Hematopoietic multipotent progenitor cell treated with erythropoietin and hydrocortisone succinate and interleukin-3 and kit ligand, for 6 days (in vitro differentiated cells): ENCODE measurements at places on chromosomes 3 and 15.

DNA sequence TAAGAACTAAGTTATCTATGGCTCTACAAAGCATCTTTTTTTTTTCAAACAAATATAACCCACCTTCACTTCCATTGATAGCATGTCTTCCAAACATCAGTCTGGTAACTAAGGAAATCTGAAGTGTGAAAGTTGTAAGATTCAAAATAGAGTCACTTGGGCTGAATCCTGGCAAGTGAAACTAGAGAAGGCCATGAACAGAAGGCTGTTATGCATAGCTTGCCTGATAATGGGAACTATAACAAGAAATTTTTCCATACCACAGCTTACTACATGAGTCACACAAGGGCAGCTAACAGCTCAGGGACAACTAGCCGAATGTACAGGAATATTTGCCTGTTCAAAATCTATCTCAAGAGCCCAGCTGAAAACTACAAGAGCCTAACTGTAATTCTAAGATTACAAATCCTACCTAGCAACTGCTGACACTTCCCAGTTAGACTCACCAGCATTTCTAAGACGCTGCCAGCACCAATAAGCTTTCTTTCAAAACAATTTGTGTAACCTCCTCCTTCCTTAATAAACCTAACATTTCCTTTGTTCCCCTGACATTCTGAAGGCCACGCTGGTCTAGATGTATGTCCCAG, 1066.5 kb downstream of the PLOD2 start:
- DNase-seq, result peak; percentile 13

GRCh38 chr3:39219702-39220101, 27.3 kb upstream of the XIRP1 start:
- DNase-seq, result no peak

DNA sequence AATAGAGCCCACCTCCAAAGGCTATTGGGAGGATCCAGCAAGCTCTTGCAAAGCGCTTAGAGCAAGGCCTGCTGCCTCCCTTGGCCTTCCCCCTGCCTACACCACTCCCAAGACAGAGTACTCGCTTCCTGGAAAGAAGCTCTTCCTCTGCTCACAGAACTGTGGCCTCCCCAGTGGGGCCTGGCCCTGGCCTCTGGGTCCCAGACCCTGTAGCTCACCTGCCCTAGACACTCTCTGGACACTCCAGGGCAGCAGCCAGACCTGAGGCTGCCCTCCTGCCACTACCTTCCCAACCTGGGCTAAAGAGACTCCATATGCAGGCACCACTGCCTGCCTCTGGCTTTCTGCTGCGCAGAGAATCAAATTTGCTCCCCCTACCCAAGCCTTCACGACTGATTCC, 49.9 kb downstream of the GRIP2 start:
- no peak for DNase-seq

DNA sequence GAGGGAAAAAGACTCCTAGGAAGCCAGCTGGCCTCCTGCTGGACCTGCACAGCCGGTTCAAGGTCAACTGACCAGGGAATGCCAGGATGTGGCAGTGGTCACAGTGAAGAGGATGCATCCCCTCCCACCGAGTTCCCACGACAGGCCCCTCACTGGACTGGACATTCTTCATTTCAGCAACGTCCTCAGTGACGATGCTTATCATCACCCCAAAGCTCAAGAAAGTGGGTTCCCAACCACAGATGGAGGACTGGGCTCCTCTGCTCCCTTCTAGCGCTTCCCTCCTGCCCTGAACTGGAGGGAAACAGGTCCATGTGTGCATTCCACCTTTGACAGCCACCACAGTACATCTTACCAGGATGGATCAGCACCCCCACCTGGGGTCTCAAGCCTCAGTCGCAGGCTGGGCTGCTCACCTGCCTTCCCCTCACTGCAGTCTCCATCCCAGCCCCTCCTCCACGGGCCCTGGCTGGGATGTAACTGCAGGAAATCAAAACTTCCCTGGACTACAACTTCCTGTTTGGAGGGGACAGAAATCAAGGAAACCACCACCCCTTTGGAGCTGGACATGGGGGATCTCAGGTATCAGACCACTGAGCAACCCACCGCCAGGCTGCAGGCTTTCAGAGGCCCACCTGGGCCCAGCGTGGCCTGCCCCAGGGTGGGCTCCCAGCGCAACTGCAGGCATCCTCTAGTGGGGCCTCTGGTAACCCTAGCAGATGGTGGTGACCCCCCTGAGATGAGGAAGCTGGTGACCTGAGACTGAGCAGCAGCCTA, 7.3 kb downstream of the CALML4 start:
- DNase-seq, result no peak

DNA sequence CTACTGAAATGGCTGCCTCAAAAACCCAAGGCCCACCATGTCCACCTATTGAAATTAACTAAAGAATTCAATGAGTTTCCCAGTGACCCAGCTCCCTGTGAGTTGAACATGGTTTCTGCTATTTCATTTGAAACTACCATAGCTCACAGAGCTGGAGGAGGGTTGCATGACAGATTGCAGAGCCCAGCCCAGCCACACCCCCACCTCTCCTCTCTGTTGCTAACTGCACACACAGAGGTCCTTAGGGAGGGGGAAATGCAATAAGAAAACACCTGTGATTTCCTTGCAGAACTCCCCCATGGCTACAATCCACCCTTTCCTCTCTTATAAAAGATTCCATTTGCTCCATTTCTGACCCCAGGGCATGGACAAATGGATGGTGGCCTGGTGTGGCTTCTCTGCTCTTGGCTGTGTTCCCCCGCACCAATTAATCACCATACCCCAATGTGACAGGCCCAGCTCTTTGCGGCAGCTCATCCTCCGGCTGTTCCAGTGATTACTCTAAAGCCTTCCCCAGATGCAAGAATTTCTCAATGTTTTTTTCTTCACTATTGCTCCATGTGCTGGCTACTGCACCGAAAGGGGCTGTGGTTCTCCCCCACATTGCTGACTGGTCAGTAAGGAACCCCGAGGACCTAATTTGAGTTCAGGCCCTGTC, 208.4 kb upstream of the KBTBD8 start:
- DNase-seq, result no peak

DNA sequence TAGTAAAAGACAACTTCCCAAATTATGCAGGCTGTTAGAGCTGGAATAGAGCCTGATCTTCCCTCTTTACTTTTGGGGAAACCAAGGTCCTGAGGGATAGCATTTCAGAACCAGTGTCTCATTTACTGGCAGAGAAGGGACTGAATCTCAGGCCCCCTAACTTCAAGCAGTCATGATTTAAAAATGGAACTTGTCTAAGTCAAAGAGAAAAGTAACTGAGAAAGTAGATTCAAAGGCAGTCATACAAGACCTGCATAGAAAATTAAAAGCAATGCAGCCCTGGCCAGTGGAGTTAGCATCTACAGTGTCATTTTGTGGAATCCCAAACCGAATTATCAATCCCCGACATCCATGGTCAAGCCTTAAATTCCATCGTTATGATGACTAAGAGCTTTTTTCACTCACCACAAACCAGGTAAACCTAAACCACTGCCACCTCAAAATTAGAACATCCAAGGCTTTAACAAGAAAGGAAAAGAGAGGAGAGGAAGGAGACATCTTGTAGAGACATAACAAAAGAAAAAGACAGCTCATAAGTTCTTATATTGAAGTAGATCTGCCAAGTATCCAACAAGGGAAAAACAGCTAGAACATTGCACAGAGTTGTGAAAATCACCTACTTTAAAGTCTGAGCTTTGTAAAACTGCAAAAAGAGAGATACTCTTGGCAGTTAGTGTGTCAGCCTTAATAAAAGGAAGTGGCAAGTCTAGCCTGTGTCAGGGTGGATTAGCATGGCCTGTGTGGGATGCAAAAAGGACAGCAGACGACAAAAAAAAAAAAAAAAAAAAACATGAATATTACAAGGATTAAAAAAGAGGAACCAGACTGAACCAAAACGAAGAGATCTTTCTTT, 54.1 kb upstream of the CCR2 start:
- DNase-seq, result peak; percentile 52

GRCh38 chr3:192890347-192891335, 27.0 kb downstream of the MB21D2 start:
- DNase-seq, result no peak

GRCh38 chr3:31075471-31075870, 181.0 kb upstream of the GADL1 start:
- DNase-seq, result no peak

DNA sequence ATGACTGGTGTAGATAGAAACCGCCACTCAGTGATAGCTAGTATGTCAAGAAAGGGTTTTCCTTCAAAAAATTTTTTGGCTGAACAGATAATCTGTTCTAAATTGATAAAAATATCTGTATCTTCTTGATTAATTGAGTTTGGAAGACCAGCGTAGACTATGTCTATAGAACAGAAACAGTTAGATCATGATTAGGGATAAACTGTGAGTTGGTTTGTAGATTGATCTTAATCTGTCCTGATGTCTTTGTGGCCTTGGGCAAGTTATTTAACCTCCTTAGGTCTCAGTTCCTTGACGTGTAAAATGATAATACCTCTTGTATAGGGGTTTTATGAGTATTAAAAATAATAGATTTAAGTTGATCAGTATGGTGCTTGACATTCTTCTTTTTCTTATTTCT, 4.7 kb downstream of the NFKBIZ start:
- no peak for DNase-seq

GRCh38 chr3:11272906-11273574, 843 bp downstream of the ATG7 start:
- DNase-seq, result peak; percentile 38

DNA sequence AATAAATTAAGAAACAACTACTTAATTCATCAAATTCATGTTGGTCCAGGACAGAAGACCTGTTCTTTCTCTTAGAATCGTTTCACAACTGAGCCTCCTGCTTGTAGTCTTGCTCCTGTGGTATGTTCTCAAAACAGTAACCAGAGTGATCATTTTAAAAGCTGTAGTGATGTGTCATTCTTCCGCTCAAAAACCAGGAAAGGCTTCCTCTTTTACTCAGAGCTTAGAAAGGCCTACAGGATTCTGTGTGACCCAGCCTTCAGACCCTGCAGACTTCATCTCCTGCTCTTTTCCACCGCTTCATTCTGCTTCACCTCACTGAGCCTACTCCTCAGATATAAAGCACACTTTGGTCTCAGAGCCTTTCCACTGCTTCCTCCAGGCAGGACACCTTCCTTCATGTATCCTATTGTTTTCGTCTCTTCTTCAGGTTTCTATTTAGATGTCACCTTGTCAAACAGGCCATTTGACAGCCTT, 22.7 kb downstream of the ST6GAL1 start:
- peak; percentile 61 for DNase-seq

DNA sequence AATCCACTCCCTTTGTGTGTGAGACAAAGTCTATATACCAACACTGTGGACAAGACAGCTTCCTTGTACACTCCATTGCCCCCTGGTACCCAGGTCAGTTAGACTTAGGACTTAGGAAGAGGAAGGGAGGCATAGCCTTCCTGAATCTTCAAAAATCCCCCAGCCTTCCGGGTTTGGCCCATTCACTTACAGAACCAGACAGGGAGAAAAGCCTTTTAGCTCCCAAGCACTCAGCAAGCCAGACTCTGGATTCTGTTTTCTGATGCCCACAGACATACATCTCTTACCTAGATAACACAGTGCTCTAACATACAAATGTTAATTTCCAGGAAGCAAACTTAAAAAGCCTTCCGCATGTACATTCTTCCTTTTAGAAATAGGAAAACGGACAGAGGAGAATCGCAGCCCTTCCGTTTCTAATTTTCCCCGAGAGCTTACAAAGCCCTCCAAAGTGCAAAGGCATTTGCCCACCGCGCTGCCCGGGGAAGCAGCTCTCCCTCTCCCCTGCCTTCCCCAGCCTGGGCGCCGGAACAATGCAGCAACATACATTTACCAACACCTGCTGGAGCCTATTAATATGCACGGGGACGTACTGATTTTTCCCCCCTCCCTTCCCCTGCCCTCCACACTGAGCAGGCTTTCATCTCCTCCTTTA, 442.0 kb downstream of the MAGI1 start:
- DNase-seq, result no peak

DNA sequence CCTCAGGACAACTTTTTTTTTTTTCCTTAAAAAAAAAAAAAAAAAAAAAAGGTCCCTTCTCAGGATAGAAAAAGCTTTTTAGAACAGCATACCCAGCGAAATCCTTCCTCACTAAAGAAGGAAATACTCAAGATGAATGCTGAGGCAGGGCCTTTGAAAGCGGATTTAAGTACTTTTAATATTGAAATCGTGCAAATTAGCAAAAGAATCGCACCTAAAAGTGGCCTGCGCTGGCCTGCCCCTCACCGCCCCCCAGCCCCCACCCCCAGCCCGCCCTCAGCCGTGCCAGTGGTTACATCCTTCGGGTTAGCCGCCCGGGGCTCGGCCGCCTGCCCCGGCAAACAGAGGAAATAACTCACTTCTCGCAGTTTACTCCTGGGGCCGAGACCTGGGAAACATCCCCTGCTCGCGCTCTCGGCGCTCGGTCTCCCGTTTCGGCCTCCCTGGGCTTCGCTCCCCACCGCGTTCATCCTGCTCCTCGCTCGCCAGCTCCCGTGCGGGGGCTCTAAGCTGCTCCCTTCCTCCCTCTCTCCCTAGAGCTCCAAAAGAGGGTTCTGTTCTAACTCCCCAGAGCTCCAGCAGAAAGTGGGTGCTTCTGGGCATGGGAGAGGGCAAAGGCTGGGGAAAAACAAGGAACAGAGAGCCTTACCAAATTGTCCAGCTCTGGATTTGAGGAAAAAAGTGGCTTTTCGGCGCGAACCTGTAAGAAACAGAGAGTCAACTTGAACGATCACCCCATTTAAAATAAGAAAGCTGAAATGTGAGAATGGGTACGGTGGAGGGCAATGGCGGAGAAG, 5.2 kb downstream of the MEIS2 start:
- DNase-seq, result no peak

- peak; percentile 65 for DNase-seq
Observed at GRCh38 chr15:55588070-55588814, at the start of gene PYGO1. Gene PYGO1 (minus strand): TSS chr15:55588345. CDS start chr15:55587883, 462 bp downstream.

DNA sequence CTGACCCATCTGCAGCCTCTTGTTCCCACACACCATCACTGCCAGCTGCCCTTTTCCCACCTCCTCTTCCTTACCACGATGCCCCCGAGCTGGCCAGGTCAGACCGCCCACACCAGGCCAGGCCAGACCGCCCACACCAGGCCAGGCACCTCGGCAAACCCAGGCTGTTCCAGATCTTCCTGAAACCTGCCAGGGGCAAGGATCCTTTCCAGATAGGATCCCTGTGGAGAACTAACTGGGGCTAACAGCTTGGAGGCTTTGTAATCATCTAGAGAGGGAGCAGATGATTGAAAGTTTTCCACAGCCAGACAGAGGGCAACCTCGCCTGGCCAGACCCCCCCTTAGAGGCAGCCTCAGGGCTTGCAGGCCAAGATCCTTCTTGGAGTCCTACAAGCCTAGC, 287.3 kb upstream of the TLE3 start:
- no peak for DNase-seq
